ENCODE measurements at places on chromosomes 4 and X.

DNA sequence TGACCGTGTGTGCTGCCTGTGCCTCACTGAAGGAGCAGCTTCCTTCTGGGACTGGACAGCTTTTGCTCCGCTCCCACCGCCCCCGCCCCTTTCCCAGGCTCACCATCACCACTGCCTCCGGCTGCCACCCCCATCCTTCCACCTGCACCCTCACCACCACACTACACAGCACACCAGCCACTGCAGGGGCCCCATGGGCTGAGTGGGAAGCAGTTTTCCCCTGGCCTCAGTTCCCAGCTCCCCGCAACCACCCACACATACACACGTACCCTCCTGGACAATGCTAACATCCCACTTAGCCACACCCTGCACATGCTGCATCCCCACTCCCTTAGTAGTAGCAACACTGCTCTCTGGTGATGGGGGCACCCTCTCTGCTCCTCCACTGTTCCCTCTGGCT is 29.6 kb upstream of the COX18 start:
- no peak for DNase-seq

GRCh38 chrX:30876367-30876766 is 12.7 kb downstream of the TAB3 start:
- no peak for DNase-seq

DNA sequence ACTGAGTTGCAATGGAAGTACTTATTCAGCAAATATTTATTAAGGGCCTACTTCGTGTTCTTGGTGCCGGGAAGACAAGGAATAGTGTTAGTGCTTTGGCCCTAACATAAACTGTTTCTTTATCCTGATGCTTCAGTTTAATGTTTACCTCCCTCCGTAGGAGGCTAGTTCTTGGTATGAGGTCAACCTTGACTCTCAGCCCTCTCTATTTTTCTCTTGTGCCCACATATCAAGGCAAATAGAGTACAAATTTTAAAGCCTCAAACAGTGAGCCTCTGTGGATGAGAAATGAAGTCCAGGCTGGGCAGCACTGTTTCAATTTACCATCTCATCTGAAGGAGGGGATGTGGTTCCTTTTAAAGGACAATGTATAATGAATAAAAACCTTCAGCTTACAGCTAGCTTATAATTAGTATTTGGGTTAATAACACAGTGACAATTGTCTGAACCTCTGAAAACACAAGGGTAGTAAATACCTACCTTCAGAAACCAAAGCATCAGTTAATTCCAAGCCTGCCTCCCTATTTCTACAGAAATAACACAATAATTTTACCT is 68.5 kb downstream of the SH3RF1 start:
- DNase-seq: no peak

DNA sequence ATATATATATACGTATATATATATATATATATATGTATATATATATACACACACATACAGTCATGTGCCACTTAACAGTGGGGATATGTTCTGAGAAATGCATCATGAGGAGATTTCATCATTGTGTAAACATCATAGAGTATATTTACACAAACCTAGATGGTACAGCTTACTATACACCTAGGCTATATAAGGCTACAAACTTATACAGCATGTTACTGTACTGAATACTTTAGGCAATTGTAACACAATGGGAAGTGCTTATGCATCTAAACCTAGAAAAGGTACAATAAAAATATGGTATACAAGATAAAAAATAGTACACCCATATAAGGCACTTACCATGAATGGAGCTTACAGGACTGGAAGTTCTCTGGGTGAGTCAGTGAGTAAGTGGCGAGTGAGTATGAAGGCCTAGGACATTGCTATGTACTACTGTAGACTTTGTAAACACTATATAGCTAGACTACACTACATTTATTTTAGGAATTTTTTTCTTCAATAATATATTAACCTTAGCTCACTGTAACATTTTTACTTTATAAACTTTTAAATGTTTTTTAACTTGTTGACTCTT is 13.2 kb upstream of the CCSER1 start:
- DNase-seq: no peak

GRCh38 chr4:101014417-101014816 is 332.9 kb downstream of the PPP3CA start:
- no peak for DNase-seq

GRCh38 chrX:17007134-17007768 is 60.8 kb downstream of the REPS2 start:
- no peak for DNase-seq

- DNase-seq: no peak
These were observed 67.4 kb downstream of the APBB2 start for GRCh38 chr4:41146716-41147506.

DNA sequence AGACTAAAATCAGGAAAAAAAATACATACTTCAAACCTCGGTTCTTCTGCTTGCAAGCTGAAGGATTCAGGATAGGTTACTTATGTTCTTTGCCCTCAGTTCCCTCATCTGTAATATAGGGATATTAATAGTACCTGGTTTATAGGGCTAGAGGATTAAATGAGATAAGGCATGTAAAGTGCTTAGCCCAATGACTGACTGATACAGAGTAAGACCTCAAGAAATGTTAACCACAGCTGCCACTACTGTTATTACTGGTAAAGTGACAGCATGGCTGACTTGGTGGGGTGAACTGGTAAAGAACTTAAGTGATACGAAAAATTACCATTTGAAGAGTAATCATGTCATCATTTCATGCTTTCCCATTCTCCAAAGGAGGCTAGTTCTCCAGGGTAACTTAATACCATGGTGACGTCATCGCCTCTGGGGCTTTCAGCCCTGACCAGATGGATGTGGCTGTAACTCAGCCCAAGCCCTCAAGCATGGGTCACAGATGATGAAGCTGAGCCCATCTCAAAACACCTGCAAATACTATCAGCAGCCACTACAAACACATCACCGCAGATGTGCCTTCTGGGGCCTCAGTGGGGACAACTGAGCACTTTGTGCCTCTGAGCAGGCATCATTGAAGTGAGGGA is 44.5 kb upstream of the SCML1 start:
- DNase-seq: no peak

- DNase-seq: no peak
These were observed 18.4 kb upstream of the TBC1D1 start for GRCh38 chr4:37872310-37872988.

Measured in CMK (cell line).